CMK (cell line): ENCODE measurements at places on chromosomes 5 and 9.

- no peak for DNase-seq
These were observed 4.6 kb upstream of the TRAF2 start for GRCh38 chr9:136881691-136882108.

- DNase-seq = no peak
These were observed 115.0 kb downstream of the KIAA1958 start for GRCh38 chr9:112601636-112602035.

DNA sequence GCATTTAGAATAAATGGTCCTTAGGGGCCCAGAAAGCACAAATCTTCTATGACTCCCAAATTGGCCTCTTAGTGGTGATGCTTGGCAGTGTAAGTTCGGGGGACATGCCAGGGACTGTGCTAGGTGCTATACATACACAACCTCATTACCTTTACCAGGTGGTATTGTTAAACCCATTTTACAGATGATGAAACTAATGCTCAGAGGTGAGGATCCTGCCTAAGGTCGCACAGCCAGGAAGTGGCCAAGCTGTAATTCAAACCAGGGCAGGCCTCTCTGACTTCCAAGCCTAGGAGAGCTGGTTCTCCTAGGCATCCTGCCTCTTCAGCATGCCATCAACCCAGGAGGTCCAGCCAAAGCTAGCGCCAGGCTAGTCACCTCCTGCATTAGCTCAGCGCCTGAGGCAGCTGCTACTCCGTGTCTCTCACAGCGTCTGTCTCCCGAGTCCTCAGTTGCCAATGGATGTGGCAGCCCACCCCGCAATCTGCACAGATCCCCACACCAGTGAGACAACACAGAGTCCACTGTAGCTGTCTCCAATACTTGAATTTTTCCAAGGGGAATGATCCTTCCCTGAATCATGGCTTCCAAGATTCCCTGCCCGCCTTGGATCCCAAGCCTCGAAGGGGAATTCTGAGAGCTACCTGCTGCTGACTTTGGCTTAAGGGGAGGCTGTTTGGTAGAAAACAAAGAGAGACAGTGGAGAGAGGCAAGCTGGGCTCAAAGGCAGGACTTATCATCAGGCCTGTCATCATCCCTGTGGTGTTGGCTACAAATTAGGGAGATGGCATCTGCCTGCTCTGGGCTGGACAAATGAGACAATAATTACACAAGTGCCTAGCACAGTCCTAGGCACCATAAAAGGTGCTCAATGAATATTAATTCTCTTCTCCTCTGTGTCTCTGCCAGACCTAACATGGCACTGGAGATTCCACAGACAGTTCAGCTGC, 52.6 kb downstream of the CRB2 start:
- DNase-seq = no peak

GRCh38 chr5:72290356-72291133, 29.5 kb downstream of the MRPS27 start:
- DNase-seq = no peak

GRCh38 chr9:1208157-1208556, 158.0 kb downstream of the DMRT2 start:
- DNase-seq = no peak

GRCh38 chr9:70111042-70111602, 67.5 kb downstream of the MAMDC2 start:
- peak; percentile 5 for DNase-seq

GRCh38 chr5:88667496-88668201, 215.3 kb downstream of the MEF2C start:
- DNase-seq = no peak

DNA sequence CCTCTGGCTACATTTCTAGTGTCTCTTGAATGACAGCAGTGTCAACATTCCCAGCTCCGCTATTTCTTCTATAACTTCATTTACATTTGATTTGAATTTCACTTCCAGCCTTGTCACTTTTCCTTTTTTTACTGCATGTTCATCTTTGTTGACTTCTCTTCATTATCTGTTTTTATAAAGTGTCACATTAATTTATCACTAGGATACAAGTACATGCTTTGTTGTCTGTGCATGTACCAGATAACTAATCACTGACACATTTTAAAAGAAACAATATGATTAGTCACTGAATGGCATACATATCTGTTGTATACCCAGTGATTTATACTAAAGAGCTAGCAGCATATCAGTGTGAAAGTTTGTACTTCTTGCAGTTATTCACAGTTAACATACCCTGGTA, 29.1 kb downstream of the ARSK start:
- DNase-seq = no peak

DNA sequence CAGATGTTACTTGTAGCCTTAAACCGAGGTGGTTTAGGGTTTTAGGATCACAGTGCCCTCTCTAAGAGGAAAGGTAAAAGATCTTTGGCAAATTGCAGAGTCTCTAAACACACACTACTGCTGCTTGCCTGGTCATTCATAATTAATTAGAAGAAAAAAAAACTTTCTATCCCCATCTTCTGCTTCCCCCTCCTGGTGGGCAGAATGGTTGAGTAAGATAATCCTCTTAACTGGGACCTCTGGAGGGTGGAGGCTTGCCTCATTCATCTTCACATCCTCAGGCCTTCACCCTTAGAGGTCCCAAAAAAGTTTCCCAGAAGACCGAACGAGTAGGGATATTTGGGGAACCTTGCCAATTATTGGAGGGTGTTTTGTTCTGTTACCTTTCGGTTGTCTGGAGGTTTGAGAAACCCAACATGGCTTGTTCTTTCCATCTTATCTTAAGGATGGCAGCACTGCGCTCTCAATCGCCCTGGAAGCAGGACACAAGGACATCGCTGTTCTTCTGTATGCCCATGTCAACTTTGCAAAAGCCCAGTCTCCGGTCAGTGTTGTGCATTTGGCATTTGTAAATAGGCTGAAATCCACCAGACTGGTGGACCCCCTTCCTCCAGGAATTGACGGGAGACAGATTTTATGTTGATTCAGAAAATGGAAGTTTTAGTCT, 97.3 kb upstream of the DMRT1 start:
- DNase-seq = no peak

- DNase-seq = no peak
These were observed 1.9 kb downstream of the RAI14 start for GRCh38 chr5:34657988-34658387.

DNA sequence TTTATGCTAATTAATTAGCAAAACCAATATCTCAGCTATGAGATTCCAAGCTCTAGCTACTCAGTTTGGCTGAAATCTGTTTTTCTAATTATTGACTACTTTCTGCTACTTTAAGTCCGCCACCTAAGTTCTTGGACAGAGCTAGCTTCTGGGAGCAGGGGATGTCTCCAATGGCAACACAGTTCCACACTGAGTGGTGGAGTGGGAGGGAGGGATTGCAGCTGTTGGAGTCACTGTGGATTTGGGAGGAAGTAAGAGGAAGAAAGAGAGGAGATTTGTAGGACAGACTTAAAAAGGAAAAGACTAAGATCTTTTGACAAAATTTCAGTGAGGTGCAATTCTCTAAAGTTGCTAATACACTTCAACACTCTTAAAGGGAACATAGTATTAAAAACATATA, 450.8 kb downstream of the NFIB start:
- DNase-seq = no peak

DNA sequence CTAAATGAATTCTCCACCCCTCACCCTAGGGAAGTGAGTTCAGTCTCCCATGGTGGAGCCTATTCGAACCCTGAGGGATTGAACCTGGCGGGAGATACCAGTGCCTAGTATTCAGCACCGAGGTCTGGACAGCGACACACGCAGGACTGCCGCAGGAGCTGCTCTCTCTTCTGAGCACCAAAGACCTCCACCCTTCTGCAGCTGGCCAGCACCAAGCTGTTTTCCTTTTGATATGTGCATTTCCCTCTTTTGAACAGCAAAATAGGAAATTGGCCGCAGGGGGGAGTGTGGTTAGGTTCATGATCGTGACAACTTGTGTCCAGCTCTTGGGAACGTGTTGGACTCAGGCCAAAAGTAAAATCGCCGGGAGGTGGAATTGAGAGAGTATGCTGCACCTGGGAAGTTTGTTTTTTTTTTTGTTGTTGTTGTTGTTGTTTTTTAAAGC, 1.2 kb upstream of the PCSK1 start:
- peak; percentile 21 for DNase-seq

DNA sequence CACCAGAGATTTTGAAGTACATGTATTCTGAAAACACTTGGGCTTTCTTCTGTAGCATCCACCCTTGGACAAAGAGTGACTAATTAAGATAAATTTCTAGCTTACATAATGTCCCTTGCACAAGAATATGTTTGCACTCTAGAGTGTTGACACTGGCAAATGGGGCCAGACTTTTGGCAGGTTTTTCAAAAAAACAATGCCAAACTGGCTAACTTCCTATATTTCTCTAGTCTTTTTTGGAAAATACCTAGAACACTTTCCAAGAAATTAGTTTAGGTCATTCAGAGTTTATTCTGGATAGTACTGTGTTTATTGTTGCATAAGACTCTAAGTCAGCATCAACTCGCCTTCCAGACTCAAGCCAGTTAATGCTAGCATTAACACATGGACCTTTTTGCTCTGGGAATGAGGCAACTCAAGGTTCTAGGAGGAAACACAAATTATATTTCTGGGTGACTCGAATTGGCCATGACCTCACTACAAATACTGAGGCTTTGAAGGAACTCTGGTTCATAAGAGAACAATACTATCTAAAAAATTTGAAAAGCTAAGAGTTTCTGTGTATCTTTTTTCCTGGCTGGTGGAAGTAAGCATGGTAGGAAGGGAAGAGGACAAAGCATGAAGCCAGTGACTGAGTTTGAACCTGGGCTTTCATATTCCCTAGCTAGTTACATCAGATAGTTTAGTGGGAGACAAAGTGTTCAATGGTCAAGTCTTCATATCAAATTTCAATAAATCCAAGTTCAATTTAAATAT, 101.6 kb downstream of the NREP start:
- DNase-seq = no peak

GRCh38 chr9:96163712-96164111, 138.3 kb downstream of the HSD17B3 start:
- DNase-seq = no peak

GRCh38 chr5:2701592-2701991, 49.9 kb downstream of the IRX2 start:
- DNase-seq = no peak

- no peak for DNase-seq
These were observed 27.9 kb upstream of the MUSK start for GRCh38 chr9:110640736-110641135.

GRCh38 chr5:145293716-145294115, 541.4 kb downstream of the PRELID2 start:
- DNase-seq = no peak

GRCh38 chr5:120740989-120741388, 276.9 kb downstream of the PRR16 start:
- DNase-seq = no peak

DNA sequence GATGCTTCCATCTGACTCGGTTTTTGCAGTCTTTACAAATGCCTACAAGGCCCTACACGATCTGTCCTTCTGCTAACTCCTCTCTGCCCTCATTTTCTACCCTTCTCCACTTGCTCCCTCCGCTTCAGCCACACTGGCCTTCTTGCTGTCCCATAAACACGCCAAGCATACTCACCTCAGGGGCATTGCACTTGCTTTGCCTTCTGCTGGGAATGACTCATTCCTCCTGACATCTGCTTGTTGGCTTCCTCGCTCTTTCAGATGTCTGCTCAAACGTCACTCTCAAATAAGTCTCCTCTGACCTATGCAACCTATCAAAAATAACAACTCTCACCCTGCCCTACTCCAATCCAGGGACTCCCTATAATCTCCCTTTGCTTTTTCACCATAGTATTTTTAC, 28.2 kb downstream of the CDC25C start:
- no peak for DNase-seq

- DNase-seq = no peak
These were observed 27.5 kb downstream of the PTGES2 start for GRCh38 chr9:128099932-128100491.

- DNase-seq = no peak
These were observed 532.4 kb downstream of the TLR4 start for GRCh38 chr9:118236625-118237024.

DNA sequence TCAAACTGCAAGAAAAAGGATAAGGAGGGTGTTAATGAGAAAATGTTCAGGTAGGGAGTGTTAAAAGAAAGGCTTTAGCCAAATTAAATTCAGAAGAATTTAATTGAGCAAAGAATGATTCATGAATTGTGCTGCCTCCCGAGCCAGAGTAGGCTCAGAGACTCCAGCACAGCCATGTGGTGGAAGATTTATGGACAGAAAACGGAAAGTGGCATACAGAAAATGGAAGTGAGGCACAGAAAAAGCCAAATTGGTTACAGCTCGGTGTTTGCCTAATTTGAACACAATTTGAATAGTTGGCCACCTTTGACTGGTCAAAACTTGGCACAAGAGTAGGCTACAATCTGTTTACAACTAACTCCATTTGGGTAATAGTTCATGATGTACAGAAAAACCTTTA, 9.6 kb upstream of the SLC30A5 start:
- DNase-seq = no peak

DNA sequence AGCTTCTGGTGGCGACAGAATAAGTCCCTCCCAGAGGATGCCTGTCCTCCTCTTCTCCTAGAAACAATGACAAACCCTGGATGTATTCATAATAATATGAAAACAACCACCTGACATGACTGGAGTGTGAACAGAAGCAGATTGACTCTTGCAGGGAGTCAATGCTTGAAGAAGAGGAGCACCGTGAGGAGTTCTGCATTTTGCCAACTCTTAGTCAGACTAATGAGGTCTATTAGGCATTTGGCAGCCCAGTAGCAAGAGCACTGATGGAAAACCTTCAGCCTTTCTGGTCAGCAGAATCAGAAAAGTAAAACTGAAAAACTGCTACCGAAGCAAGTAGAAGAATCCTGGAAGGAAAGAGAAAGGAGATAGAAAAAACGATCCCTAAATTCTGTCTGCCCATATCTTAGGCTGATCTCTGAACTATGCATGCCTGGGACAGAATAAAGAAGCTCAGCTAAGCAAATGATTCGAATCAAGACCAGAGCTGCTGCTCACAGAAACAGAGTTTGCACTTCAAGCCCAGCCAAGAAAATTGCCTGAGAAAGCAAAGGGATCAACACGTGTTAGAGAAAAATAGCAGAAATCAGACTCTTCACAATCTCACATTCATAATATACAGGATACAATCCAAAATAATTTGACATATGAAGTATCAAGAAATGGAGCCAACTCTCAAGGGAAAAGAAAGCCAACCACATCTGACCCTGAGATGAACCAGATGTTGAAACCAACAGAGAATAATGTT, 69.5 kb upstream of the OSMR start:
- no peak for DNase-seq

GRCh38 chr9:132125944-132126679, 35.7 kb upstream of the NTNG2 start:
- peak; percentile 36 for DNase-seq
